Skeletal muscle cell (primary cell): ENCODE measurements at places on chromosomes 13 and 19.

DNA sequence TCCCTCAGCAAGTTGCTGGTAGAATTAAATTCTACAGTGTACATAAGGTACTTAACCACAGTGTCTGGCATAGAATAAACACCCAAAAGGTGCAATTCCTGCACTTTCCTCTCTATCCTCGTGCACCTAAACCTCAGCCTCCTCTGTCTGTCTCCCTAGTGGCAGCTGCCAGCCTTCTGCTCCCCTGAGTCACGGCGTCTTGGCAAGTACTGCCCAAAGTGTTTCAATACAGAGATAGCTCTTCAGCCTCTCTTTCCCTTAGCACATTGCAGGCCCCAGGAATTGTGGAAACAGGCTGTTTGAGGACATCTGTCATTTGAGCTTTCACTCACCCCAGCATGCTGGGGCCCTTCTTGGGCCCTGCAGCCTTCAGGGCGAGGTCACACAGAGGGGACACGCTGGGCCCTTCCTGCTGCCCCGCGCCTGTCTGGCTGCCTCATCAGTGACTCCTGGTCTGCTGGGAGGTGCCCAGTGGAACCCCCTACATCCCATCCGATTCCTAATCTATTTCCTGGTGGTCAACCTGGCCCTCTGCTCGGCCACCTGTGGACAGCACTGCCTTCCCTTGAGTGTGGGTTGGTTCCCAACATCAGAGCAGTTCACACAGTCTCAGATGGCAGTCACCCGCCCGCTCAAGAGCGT lies 19.3 kb downstream of the COL4A2 start:
- no peak for DNase-seq

GRCh38 chr13:74466020-74466419 lies 331.8 kb upstream of the KLF12 start:
- no peak for DNase-seq

DNA sequence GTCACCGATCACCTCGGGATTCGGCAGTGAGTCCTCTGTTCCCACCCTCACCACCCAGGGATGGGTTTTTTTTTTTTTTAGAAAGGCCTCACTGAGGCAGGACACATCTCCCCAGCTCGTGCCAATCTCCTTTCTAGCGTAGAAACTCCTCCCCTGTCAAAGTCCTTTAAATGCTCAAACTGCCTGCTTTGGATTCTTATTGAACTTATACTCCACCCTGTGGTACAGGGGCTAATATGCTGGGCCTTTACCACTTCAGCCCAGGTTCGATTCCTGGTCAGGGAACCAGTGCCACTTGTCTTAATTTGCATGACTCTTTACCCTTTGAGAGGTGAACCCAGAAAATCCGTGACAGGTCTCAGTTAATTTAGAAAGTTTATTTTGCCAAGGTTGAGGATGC lies 8.3 kb upstream of the ZNF14 start:
- no peak for DNase-seq

- no peak for DNase-seq
Observed at GRCh38 chr13:109802936-109803335, 16.6 kb upstream of the IRS2 start.

GRCh38 chr19:35040826-35041547 lies 534 bp upstream of the HPN start:
- no peak for DNase-seq

GRCh38 chr13:75869981-75870380 lies 233.9 kb downstream of the LMO7 start:
- DNase-seq, result no peak

- peak; percentile 58 for DNase-seq
Observed at GRCh38 chr19:18000915-18001776, 6.8 kb upstream of the ARRDC2 start.

DNA sequence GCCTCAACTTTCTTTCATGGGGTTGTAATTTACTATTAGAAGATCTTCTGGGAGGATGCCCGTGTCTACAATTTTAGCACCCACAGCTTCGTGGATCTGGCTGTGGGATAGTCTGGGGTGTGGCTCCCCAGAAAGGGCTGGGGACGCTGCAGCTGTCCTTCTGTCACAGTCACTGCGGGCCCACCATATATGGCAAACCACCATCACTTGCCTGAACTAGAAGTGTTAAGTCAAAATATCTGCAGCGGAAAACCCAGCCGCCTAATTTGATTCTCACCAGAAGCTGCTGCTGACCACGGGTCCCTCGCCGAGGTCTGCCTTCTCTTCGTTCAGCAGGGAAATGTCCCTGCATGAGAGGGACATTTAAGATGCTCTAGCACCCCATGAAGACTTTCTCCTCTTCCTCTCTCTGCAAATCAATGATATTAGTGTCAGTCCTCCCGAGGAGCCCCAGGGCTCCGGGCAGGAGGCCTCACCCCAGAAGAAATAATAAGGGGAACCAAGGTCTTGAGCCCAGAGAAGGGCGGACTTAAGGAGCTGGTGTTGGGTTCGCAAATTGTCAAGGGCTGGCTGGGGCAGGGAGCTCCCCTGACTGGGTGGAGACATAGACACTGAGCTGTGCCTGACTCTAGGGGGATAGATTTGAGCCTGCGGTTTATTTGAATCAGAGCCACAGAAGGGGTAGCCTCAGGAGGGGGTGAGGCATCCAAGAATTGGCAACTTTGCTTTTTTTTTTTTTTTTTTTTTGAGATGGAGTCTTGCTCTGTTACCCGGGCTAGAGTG lies 3.0 kb upstream of the MATK start:
- DNase-seq, result no peak

- DNase-seq, result no peak
Observed at GRCh38 chr13:75818179-75818967, 182.2 kb downstream of the LMO7 start.

DNA sequence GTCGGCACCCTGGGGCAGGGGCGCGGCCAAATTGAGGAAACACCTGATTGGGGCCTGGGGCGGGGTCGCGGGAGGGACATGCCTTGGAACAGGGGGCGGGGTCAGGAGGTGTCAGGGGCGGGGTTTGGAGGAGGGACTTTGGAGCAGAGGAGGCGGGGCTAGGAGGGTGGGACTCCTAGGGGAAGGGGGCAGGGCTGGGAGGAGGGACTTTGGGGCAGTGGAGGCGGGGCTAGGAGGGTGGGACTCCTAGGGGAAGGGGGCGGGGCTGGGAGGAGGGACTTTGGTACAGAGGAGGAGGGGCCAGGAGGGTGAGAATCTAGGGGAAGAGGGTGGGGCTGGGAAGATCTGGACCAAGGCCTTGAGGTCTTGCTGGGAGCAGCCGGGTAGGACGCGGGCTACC lies 21.9 kb downstream of the GRIN2D start:
- no peak for DNase-seq

DNA sequence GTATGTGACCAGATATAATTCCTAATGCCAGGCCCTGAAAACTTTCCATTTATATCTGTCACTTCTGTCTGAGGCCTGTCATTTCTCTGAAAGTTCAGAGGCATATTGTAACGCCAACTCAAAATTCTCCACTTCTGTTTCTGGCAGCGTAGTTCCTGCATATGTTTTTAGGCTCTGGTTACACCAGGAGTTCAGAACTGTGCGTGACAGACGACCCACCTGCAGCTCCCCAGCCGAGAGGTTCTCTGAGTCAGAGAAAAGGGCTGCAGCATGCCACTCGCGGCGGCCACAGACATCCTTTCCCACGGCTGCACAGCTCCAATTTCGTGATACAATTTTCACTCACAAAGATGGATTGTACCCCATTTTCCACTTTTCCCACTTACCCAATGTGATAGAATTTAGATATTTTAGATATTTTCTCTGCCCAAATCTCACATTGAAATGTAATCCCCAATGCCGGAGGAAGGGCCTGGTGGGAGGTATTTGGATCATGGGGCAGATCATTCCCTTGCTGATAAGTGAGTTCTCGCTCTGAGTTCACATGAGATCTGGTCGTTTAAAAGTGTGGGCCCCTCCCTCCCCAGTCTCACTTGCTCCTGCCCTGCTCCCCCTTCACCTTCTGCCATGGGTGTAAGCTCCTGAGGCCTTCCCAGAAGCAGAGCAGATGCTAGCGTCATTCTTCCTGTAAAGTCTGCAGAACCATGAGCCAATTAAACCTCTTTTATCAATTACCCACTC lies 308.1 kb downstream of the LIG4 start:
- no peak for DNase-seq

DNA sequence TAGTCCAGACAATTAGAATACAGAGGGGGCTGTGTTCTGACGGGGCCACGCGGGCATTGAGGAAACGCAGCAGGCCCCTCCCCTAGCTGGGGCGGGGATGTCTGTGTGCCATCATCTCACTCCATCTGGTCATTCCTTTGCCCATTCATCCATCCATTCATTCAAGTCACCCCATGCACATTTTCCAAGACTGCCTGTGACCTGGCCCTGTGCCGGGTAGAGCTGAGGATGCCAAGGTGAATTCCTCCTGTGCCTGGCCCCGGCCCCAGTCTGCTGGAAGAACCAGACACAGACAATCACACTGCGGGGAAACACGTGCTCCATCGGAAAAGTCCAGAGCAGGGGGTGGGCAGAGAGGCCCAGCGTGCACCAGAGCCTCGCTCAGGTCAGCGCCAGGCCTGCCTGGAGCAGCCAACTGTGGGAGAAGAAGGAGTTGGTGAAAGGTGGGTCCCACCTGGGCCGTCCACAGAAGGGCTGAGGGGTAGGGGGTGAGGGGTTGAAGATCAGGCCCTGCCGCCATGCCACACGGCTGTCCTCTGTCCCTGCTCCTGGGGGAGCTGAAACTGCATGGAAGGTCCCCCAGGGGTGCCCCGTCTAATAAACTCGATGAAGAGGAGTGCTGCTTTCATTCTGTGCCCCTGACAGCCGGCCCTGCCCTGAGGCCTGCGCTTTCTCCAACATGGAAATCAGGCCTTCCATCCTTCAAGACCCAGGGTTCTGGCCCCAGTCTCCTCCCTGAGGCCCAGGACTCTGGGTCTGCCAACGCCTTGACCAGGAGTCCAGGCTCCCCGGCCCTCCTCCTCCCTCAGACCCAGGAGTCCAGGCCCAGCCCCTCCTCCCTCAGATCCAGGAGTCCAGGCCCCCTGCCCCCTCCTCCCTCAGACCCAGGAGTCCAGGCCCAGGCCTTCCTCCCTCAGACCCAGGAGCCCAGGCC lies 1.6 kb upstream of the CACNG6 start:
- DNase-seq, result no peak

- no peak for DNase-seq
Observed at GRCh38 chr13:97257800-97258799, 36.0 kb downstream of the MBNL2 start.
